ENCODE measurements at places on chromosomes 12 and 14.

- DNase-seq, result no peak
Observed at GRCh38 chr14:65195042-65195719, 92.9 kb upstream of the MAX start.

GRCh38 chr12:76883151-76883550, 4.3 kb upstream of the CSRP2 start:
- DNase-seq, result no peak

DNA sequence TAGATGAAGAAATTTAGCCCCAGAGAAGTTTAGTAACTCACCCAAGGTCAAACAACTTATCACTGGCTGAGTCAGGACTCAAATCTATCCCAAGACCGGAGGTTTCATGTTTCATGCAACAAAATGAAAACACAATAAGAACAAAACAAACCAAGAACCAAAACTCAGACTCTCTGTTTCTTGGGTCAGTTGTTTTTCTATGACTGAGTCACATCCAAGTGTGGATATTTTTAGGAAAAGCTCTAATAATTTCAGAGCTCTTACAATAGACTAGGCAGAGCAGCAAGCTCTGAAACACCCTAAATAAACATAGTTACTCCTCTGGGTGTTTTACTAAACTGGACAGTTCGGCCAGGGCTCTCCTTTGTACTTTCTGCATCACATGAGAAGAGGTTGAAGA, 87.6 kb upstream of the PRB2 start:
- DNase-seq, result no peak

DNA sequence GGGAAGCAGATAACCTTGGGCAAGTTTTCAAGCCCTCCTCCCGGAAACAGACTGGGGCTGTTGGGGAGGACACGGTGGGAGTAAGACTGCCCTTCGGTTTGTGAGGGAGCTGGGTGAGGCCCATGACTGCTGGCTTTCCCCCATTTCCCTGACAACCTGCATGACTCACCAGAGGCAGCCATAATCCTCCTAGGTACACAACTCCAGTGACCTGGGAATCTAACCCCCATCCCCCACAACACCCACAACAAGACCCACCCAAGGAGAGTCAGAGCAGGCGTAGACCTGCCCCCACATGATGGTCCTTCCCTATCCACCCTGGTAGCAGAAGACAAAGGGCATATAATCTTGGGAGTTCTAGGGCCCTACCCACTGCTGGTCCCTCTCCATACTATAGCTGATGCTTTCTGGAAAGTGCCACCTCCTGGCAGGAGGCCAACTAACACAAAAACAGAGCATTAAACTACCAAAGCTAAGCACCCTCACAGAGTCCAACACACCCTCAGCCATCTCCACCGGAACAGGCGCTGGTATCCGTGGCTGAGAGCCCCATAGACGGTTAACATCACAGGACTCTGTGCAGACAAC, 14.8 kb downstream of the DDX24 start:
- no peak for DNase-seq

DNA sequence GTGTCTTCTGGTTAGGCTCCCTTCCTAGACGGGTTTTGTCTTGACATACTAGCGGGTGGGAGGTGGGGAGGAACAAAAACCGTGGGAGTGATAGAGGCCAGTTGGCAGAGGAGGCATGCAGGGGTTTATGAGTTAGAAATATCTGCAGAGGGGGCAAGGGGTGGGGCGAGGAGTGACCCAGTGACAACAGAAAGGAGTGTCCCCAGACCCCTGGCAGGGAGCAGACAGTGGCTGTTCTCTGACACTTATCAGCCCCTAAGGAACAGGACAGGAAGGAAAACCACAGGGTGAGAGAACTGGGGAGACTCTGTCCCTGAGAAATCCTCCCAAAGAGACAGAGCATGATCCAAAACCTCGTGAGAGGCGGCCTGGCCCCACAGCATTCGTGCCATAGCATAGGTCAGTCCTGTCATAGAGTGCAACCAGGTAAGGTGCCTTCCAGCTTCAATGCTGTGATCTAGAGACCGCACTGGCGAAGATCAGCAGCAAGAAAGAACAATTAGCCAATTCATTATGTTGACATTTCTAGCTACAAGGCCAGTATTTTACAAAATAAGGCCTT, 141.4 kb downstream of the CRADD start:
- DNase-seq, result no peak

GRCh38 chr12:92363295-92364146, 217.9 kb upstream of the BTG1 start:
- peak; percentile 52 for DNase-seq

DNA sequence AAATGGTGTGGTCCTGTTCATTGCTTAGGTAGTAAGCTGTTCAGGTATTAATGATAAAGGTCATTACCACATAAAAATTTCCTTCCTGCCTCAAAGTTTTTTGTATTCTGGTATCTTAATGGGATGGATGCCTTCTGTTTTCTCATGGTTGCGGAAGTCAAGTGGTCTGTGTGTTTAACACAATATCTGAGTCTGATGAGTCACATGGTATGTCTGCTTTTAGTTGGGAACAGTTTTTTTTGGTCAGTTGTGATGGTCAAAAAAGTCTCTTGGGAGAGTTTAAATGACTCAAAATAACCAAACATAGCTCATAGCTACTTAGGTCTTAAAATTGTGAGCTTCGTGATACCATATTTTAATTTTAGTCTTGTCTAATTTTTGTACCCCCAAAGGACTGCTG, 40.7 kb downstream of the STK38L start:
- DNase-seq, result no peak

DNA sequence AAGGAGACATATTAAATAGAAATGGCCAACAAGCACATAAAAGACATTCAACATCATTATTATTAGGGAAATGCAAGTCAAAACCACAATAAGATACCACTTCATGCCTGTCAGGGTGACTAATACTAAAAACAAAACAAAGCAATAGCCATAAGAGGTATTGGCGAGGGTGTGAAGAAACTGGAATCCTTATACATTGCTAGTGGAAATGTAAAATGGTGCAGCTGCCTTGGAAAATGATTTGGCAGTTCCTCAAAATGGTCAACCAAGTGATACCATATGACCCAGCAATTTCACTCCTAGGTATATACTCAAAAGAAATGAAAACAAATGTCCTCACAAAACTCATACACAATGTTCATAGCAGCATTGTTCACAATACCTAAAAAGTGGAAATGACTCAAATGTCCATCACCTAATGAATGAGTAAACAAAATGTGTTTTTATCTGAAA, 27.0 kb downstream of the GPR135 start:
- no peak for DNase-seq

DNA sequence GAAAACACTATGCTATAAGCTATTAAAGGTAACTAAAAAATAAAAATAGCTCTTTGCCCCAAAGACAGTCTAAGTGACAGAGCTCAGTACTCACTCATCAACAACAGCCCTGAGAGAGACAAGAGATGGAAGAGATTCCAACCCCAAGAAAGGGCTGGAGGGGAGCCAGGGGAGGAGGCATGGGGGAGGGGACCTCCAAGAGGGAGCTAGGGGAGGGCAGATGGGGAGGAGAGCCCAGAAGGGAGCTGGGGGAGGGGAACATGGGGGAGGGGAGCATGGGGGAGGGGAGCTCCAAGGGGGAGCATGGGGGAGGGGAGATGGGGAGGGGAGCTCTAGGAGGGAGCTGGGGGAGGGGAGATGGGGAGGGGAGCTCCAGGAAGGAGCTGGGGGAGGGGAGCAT, 7.7 kb downstream of the SSH1 start:
- no peak for DNase-seq

GRCh38 chr12:45687081-45688015, 42.2 kb upstream of the ARID2 start:
- DNase-seq, result no peak

DNA sequence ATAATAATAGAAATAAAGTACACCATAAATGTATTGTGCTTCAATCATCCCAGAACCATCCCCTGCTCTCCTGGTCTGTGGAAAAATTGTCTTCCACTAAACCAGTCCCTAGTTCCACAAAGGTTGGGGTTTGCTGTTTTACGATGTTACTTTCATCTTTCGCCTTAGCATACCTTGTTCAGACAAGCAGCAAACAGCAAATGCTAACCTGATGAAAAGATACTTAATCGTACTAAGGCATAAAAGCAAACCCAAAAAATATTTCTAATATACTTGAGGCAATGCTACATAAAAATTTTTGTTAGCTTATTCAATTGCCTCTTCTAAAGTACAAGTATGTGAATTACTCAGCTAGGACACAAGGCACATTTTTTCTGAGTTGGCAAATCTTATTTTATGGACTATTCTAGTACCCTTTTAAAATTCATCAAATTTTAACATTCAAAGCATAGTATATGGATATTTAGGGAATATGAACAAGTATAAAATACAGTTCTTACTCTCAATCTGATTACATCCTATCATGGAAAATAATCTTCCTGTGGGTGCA, 97.1 kb upstream of the PLEKHG7 start:
- DNase-seq, result no peak

GRCh38 chr12:24356240-24356804, 406.9 kb upstream of the SOX5 start:
- DNase-seq, result no peak

DNA sequence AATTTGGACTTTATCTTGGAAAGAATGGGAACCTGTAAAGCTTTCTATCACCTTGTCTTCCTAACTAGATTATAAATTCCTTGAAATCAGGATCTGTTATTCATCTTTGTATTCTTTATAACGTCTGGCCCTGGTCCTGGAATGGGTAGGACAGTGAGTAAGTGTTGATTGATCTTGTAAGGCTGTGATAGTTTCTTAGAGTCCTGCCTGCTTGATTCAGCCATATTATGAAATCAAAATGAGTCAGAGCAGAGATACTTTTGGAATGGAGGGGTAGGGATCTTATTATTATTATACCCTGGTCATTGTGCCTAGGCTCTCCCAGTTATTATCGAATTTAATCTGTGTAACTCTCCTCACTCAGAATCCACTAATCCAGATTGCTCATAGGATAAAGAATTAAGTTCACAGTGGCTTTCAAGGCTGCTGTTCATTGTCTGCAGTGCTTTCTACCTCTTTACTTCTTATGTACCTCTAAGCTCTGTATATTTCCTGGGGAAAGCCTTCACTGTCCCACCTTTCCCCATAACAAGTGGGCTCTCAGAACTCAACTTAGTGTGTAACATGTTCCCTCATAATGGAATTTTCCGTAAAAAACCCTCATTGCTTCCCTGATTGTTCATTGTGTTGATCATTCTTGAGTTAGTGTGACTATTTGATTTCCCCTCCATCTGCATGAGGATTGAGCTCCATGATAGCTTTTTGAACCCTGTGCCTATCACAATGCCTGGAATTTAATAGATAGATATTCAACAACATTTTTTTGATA, 93.3 kb downstream of the DAAM1 start:
- DNase-seq, result no peak

DNA sequence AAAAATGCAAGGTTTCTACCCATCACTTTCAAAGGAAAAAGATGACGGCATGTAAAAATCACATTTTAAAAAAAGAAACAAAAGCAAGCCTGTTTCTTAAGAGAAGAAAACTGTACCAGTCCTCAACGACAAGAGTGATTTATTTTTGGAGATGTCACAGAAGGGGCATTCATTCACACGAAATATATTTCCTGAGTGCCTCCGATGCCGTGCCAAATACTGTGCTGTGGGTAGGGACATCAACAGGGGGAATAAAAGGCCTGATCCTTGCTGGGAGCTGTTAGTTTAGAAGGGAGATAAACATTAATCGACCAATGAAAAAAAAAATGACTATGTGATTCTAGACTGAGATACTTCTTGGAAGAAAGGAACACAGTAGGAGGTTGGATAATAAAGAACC, 297.5 kb upstream of the SOX5 start:
- DNase-seq, result no peak

DNA sequence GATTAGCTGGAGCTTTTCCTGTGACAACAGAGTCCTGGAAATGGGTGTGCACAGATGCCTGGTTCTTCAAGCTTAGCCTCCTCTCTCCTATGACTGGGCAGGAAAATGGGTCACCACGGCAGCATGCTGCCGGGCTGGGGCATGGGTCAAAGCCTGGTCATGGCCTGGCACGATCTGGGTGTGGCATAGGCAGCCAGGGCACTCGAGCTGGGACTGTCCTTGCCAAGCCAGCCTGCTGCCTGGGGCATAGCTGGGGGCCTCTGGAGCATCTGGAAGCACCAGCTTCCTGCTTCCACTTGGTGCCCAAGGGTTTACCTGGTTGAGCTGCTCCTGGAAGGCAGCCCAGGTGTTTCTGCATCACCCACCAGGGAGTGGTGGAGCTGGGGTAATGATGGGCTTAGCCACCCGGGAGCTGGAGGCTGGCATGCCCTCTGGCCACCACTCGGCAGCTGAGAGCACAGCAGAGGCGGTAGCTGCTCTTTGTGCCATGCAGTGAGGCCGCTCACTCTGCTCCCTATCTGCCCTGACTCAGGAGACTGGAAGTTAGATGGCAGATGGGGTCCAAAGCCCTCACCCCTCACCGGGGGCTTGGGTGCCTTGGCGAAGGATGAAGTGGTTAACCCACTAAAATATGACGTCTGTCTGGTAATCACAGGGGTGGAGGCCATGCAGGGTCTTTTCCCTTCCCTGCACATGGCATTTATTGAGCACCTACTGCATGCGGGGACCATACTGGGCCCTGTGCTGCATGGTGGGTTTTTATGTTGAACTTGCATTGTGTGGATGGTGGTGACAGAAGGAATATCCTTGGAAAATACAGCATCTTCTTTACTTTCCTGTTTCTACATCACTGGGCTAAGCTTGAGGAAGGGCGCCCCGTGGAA, 1.7 kb downstream of the OTUB2 start:
- DNase-seq, result no peak

GRCh38 chr12:57744194-57744776, 554 bp upstream of the TSPAN31 start:
- DNase-seq, result no peak

Data from CD4-positive, alpha-beta T cell treated with Interleukin-15 for 4 hours (primary cell).